Activated CD4-positive, alpha-beta memory T cell treated with anti-CD3 and anti-CD28 coated beads for 36 hours (primary cell): ENCODE measurements at places on chromosomes 2 and 18.

GRCh38 chr2:42567806-42568400 is 529 bp upstream of the MTA3 start:
- peak; percentile 15 for DNase-seq

DNA sequence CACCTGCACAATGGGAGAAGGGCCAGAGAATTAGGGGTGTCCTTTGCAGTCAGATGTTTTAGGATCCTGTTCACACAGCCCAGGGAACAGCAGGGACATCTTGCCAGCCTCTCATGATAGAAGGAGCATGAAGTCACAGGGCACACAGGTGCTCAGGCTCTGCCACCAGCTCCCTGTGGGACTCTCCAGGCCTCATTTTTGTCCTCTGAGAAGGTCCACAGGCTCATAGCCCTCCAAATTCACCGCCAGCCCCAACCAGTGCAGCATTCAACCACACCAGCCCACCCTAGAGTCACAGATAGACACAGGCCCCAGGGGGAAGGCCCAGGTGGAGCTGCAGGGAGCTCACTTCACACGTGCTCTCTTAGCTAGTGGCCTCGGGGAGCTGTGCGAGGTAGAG is 391.7 kb downstream of the TNS1 start:
- peak; percentile 15 for DNase-seq

GRCh38 chr2:12293874-12294273 is 422.9 kb upstream of the TRIB2 start:
- DNase-seq = no peak

GRCh38 chr2:15177103-15177502 is 384.0 kb downstream of the NBAS start:
- peak; percentile 85 for DNase-seq

GRCh38 chr18:32301976-32302743 is 112.3 kb downstream of the MEP1B start:
- no peak for DNase-seq
